ENCODE measurements at places on chromosomes 6 and 20.

DNA sequence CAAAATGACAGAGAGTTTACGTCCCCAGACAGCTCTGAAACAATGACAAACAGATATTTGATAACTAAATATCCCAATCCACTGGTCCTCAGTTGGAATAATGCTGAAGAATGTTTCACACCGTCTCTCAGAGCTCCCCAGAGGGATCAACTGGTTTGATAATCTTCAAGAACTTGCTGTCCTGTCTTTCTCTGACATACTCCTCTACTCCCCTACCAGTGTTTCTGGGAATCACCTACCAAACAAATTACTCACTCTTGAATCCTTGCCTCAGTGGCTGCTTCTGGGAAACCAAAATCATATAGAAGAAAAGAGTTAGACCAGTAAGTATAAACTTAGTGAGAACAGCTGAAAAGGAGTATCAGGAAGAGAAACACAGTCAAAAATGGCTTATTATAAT, 469.7 kb upstream of the JAG1 start:
- no peak for DNase-seq

DNA sequence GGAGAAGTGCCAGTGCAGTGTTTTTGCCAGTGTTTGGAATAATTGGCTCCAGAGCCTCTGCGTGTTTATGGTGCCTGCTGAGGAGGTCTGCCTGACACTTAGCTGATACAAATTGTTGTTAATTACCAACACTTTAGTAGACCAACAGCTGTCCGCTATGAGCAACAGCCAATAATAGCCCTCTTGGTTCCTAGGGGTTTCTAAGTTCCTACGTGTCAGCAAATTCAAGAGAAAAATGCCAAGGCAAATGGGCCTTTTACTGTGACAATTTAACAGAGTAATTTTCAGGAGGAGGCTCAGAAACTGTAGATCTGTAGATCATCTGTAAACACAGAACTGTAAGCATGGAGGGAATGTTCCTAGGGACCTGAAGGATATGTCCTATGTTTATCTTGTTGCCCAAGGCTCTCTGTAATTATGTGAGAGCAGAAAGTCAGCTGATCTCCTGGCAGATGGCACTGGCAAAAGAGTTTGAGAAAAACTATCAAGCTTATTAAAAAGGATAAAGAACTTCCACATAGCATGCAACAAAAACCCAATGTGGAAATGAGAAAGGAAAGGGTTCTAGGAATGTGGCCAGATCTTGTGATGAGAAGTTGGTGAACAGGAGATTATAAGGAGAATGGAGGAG, 157.7 kb downstream of the GJA1 start:
- no peak for DNase-seq

GRCh38 chr6:48085131-48085741, 25.8 kb downstream of the PTCHD4 start:
- no peak for DNase-seq

DNA sequence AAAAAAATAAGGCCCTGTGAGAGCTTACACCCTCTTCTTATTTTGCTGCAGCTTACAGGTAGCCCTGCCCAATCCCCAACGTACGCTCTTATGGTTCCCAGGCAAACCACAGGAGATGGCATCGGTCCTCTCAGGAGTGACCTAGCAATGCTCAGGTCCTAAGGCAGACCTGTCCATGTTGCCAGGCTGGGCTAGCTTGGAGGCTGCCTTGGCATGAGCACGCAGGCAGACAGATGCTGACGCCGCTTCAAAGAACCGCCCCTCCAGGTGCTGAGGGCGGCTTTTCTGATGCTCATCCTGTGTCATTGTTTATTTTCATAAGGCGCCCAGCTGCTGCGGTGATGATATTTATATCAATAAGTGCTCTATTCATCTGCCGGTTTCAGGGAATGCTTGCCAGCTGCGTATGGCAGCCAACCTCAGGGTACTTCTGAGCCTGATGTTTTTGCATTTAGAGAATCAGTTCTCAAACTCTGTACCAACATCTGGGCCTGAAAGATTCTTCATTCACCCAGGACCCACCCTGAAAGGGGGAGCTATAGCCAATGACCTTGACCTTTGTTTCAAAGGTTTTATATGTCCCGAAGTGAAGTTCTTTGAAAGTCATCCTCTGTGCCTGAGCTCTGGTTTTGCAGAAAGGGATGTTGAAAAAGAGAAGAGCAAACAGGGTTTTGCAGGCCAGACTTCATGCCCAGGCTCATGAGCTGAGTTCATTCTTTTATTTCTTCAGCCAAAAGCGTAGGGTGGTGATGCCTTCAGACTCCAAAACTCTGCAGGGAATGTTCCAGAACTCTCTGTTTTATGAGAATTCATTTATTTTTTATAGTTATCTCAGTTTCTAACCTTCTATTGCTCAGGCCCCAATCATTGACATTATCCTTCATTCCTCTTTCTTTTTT, 475.6 kb upstream of the CHD6 start:
- no peak for DNase-seq

DNA sequence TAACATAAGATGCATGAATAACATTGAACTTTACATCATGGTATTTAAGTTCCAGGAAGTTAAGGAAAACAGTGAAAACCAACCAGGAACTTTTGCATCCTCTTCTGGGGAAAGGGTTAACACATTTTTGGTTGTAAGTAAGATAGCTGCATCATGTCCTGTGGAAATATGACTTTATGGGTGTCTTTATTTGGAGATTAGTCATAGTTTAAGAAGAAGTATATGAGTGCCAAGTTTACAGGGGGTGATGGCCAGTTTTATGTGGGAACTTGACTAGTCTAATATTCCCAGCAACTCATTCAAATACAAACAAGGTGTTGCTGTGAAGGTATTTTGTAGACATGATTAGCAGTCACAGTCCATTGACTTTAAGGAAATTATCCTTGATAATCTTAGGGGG, 78.0 kb downstream of the PDE10A start:
- no peak for DNase-seq

GRCh38 chr6:10418862-10419748, 4.2 kb upstream of the TFAP2A start:
- DNase-seq: no peak

DNA sequence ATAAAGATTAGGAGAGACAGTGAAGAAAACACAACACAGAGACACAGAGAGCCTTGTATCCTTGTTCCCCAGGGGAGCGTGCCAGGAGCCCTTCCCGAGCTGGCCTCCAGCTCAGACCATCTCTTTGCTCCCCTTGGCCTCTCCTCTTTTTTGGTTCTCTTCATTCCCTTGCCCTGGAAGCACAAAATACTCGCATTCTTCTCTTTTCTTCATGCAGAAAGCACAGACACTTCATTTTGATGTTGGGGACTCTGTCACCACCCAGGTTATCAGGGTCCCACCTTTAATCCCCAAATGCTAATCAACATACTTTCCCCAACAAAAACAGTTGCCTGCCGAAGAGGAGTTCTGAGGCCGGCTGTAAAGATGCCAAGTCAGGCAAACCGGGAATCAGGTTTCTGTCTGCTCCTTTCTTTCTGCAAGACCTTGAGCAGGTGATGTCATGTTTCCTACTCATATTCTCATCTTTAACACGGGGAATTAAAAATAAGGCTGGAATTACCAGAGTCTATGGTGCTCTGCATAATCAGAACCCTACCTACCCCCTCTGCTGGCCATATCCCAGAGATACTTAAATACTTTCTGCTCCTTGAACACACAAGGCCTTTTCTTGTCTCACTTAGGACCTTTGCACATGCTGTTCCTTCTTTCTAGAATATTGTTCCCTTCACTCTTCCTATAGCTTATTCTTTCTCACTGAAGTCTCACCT, 21.7 kb downstream of the TGM6 start:
- DNase-seq: no peak

GRCh38 chr6:33772082-33772830, 16.7 kb downstream of the LEMD2 start:
- no peak for DNase-seq

DNA sequence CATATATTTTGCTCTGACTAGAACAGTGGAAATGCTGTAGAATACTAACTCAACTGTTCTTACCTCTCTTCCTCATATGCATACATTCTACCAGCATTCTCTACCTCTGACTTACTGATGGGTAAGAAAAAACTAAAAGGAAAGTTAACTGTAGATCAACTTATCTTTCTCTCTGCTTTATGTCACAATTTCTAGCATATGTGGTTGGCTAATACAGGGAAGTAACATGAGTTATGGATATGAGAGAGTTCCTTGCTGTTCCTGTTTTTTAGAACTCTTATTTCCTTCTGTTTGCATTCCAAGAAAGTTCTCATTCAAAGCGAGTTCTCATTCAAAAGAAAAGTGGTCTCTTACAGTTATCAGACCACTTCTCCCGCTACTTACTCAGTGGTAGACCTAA, 226.8 kb upstream of the SGK1 start:
- no peak for DNase-seq

DNA sequence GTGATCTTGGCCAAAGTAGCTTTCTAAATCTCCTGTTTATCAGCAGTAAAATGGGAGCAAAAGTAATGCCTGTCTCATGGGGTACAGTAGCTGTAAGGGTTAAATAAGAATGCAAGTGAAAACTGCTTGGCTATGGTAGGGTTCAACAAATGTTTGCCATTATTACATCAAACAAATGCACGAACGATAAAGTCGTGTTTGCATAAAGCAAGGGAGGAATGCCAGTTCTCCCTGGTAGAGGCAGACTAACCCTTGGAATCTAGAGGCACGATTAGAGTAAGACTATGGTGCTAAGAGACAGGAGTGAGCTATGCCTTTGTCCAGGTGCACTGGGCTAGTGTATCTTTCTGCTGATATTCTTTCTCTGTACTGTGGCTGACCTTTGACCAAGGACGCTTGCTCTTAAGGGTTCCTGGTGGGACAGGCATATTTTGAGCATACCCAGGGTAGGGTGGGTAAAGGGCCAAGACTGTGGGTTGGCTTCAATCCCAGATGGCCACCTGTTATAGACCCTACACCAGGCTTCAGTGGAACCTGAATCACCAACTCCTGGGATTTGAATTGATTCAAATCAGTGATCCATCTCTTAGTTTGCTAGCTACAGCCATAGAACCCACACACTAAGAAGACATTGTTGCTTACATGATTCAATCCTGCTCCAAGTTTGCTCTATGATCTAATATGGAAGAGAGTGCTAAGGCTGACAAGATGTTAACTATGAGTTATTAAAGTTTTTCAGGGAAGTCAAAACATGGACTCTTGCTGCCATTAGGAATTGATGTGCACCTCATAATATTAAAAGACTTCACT, 139.9 kb downstream of the CCDC170 start:
- DNase-seq: no peak

DNA sequence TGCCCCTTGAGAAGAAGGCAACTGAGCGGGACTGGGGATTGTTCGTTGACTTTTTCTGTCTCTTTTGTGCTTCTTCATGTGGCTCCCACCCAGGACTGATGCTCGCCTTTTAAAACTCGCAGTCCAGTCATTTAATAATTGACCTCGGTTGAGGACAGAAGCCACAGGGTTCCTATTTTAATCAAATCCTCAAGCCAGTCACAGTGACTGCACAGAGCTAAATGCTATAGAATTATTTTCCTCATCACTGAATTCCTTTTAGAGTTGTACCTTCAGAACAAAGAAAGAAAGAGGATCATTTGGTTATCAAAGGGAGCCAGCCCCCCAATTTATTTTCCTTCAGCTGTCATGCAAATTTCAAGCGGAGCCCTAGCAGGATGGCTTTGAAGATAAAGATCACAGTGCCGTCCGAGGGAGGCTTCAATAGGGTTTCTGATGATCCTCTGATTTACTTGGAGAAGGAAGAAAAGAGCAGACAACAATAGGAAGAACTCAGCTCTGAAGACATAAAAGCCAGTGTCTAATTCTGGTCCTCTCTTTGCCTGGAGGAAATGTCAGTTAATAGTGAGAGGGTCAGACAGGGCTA, 186.6 kb downstream of the DOK5 start:
- no peak for DNase-seq

DNA sequence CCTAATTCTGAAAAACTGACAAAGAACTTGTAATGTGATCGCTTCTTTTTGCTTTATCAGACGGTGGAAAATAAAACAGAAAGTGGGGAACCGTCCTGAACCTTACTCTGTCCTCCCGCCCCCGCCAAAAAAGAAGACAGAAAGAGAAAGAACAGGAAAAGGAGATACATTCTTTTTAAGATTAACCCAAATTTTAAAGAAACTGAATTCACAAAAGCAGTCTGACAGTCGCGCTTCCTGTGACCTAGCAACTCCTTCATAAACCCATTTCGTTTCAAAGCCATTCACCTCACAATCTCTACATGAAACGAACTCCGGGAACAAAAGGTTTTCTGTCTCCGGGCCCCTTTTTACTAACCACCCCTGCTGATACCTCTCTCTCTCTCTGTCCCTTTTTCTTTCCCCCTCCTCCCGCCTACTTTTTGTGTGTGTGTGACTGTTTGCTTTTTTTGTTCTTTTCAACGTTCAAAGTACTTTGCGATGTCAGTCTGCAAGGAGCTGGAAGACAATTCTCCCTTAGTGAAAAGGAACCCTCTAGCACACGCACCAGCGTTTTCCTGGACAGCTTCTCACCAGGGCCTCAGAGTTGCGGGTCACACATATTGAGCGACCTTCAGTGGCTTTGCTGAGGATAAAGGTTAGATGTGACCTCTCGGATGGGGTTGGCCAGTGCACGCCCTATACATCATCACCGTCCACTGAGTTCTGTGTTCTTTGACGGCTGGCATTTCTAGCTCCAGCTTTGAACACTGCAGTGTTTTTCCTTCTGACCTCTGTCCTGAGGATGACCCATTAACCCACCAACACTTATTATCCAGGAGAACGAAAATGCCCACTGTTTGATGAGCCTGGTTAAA, 530 bp upstream of the NEDD9 start:
- DNase-seq: no peak

DNA sequence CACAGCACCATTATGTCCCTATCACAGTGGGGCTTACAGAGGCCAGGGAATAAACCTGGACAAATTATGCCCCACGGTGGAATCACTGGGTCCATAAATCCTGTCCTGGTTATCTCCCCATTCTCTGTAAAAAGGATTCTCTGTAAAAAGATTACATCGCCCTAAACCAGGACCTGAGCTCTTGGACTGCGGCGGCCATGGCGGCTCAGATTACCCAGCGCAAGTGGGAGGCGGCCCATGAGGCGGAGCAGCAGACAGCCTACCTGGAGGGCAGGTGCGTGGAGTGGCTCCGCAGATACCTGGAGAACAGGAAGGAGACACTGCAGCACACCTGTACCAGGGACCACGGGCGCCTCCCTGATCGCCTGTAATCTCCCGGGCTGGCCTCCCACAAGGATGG, 8.4 kb upstream of the HLA-A start:
- DNase-seq: no peak

Data from CD4-positive, alpha-beta T cell treated with Interleukin-6 for 4 hours (primary cell).